ENCODE measurements at places on chromosomes 6 and 20.

DNA sequence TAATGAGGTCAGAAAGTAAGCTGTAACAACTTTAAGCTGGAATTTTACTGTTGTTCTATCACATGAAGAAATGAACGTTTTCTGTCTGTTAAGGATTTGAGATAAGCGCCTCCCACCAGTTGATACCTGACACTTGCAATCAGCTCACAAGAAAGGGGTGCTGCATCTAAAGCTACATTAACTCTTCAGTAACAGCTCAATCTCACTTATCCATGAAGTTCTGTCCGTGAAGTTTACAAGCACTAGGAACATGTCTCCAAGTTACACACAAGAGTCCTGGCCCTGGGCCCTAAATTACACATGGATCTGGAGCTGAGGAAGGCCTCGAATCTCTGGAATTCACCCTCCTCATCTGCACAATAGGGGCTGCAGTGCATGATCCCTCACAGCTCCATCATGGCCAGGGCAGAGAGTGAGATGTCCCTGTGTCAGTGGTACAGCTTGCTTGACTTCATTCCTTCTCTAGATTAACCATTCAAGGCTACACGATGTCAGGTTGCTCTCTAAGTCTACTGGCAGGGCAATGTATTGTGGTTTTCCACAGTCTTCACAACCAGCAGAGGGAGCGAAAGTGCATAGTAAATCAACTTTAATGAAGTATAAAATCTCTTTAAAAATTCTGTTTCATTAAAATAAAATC, 182.4 kb upstream of the MCHR2 start:
- DNase-seq, result peak; percentile 30

DNA sequence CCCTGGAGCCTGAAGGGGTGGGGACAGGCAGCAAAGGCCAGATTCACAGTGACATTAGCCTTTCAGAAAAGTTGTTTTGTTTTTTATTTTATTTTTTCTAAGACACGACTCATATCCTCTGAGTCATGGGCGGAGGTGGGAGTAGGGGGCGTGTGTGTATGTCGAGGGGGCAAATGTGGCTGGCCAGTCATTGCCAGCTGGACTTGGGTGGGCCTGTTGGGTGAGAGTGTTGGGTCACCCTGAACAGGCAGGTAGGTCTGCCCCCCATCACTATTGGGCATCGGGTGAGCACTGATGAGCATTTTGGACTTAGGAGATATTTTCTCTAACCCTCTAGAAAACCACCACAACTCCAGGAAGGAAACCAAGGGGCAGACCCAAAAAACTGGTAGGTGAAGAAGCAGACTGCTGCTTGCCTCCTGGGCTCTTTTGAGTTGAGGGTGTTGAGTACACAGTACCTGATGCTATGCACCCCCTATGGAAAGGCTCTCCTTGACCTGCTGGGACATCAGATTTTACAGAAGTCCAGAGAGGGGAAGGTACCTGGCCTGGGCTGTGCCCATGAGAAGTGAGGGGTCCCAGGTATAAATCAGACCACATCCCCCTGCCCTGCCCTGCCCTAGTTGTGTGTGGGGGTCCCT, 5.6 kb downstream of the SMIM29 start:
- DNase-seq, result no peak

DNA sequence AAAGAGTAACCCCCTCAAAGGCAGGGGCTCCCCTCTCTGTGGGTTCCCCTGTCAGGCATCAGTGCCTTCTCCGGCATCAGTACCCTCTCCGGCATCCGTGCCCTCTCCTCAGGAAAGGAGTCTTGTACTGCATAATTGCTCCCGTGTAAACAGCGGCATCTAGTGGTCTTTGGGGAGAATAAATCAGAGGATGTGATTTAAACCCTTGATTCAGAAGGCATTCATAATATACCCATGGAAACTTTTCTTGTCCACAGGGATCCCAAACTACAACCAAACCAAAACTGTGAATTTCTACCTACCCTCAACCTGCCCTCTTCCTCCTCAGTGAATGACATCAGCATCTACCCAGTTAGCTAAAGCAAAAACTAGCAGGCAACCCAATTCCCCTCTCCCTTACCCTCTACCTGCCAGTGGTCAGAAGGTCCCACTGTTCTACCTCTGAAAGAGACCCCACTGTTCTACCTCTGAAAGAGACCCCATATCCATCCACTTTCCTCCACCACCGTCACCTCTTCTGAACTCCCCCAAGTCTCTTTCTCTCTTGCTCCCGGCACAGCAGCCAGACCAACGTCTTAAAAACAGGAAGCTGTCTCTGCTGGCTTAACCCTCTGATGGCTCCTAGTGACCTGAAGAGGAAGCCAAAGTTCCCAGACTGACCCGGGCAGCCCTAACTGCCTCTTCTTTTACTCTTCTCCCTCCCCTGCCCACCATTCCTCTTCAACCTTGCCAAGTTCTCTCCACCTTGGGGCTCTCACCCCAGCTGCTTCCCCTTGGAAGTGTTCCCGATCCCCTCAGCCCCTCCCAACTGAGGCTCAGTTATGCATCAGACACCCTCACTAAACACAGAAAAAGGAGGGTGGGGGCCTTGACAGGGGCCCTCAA, 27.2 kb downstream of the UBE2V1 start:
- DNase-seq, result peak; percentile 80

DNA sequence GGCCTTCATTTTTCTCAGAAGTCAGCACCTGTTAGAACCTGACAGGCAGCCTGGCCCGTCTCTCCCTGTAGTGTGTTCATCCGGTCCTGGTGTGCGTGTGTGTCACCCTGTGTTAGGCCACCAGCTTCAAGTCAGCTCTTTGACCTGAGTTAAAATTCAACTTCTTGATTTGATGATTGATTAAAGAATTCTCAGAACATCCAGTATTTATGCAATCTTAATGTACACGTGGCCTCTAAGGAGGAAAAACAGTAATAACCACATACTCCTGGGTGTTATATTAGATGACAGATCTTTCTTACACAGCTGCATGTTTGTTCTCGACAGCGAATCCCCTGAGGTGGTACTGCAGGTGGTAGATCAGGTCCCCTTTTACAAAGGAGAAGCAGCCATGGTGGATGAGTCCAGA, 19.1 kb upstream of the TMEM217 start:
- DNase-seq, result no peak

GRCh38 chr6:160355001-160355400, 6.8 kb downstream of the SLC22A3 start:
- no peak for DNase-seq

DNA sequence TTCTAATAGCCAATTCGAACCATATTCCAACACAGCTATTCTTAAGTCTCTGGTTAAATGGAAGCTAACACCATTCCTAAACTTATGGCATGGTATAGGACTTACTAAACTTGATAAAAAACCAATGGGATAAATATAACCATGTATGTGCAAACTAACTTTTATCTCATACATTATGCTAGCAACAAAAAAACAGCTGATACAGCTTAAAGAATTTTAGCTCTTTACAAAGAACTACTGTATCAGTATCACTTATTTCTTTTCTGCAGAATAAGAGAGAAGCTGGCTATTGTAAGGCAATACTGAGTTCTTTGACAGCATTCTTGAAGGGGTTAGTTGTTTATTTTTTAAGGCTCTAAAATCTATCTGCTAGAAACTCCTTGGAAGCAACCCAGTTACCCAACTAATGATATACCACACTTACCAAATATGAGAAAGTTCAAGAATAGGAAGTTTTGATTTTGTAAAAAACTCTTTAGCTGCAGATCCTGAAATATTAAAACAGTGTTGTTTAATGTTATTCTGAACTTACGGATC, 44.9 kb downstream of the REPS1 start:
- DNase-seq, result no peak

- no peak for DNase-seq
Observed at GRCh38 chr6:100452998-100453397, 11.7 kb downstream of the SIM1 start.

DNA sequence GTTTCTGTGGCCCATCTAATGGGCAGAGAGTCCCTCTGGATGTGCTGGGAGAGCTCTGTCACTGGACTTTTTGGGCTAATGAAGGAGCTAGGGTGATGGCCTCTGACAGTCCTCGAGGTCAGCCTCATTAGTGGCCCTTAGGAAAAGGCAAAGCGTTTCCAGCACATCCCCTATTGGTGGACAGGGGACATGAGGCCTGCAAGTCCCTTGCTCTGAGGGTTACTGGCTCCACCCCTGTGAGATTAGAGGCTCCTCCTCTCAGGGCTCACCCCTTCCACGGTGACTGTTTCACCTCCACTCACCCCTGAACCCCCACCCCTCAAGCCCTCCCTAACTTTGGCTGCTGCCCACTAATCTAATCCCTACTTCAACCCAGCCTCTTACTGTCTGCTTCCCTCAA, 12.8 kb upstream of the FANCE start:
- no peak for DNase-seq

DNA sequence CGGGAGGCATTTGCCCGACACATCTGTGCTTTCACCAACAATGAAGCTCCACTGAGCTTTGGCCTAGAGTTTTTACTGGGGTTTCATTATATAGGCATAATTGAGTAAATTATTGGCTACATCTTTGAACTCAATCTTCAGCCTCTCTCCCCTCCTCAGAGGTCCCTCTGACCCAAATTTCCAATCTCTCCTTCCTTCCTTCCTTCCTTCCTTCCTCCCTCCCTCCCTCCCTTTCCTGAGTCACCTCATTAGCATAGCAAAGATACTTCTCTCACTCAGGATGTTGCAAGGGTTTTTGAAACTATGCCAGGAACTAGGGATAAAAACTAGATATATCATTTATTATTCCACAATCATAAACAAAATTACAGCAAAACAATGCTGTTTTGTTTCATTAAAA, 238.2 kb upstream of the PRND start:
- DNase-seq, result peak; percentile 33

GRCh38 chr20:59217794-59218280, 54.2 kb downstream of the ZNF831 start:
- DNase-seq, result no peak

DNA sequence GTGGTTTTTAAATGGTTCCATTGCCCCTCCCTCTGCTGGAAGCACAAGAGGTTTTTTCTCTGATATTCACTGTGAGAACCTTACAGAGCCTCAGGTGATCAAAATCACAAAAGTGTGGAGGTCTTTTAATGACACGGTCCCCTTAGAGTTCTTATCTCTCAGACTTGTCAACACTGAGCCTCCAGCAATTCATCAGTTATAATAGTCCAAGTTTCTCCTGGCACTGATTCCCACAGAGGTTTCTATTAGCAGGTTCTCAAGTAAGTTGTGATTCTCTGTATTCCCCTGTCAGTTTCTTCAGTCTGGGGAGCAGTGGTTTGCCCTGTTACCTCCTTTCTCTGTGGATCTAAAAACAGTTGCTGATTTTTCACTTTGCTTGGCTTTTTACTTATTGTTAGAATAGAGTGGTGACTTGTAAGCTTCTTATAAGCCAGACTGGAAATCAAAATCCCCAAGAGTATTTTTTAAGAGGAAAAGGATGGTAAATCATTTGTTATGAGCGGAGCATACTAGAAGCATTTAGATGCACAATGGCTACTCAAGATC, 157.4 kb upstream of the BMP5 start:
- no peak for DNase-seq

- DNase-seq, result peak; percentile 42
Observed at GRCh38 chr6:158441716-158442215, 118.1 kb upstream of the TMEM181 start.

DNA sequence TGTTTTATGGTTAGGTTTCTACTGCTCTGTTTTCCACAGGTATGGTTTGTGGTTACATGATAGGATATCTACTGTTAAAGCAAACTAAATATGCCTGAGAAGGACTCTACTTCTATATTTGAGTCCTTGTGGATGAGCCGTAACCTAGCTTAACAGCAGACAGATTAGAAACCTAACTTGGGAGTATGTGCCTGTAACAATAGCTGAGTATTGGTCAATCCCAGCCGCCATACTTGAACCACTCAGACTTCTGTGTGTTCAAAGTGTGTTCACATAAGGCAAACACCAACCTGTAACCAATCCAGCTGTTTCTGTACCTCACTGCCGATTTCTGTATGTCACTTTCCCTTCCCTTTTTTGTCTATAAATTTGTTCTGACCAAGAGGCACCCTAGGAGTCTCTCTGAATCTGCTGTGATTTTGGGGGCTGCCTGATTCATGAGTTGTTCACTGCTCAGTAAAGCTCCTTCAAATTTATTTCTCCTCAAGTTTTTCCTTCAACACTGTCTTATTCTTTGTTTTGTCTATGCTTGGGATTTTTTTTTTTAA, 37.1 kb downstream of the PHF3 start:
- no peak for DNase-seq

GRCh38 chr20:47406849-47407682, 50.6 kb upstream of the ZMYND8 start:
- DNase-seq, result no peak

DNA sequence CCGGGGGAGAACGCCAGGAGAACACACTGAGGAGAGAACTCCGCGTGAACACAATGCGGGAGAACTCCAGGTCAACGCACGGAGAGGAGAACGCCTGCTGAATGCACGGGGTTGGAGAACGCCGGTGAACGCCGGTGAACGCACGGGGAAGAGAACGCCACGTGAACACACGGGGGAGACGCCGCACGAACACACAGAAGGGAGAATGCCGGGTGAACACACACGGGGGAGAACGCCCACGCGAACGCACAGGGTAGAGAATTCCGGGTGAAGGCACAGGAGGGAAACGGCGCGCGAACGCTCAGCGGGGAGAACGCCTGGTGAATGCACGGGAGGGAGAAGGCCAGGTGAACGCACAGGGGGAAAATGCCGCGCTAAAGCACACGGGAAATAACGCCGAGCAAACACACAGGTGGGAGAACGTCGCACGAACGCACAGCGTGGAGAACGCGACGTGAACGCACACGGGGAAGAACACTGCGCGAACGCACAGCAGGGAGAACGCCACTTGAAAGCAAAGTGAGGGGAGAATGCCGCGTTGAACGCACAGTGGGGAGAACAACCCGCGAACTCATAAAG, 56.1 kb downstream of the RNASET2 start:
- DNase-seq, result no peak

- no peak for DNase-seq
Observed at GRCh38 chr6:1464781-1465370, 75.5 kb downstream of the FOXF2 start.

DNA sequence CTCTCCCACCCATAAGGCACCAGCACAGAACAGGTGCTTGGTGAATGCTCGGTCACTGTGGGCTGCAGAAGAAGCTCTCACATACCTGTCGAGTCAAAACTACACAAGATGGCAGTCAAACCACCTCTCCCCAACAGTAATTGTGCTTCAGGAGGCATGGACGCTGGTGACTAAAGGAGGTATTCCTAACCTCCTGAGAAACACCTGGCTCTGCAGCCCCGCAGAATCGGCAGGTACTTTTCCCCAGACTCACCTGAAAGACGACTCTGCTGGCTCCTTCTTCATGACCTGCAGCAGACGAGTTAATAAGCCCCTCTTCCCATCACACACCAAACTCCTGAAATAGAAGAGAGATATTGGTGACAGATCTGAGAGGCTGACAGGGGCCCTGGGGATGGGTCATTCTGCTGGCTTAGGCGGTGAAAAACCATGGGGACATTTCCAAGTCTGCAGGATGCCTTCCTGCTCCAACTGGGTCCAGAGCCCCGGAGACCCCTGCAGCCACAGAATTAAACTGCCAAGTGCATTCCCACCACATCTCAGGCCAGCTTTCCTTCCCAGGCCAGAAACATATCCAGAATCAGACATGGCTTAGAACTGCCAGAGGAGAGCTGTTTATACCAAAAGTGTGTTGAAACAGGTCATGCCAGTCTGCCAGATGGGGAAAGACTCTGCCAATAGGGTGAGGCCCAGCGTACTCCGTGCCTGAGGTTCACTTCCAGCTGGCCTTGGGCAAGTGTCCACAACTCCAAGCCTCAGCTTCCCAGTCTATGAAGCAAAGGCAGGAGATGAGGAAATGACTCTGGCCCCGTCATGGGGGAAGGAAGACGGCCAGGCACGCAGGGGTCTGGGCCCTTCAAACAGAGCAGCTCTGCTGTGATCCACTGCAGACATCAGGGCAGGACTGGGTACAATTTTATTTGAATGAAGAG, 53.0 kb downstream of the MYH7B start:
- DNase-seq, result peak; percentile 76

GRCh38 chr20:47585087-47585747, 83.5 kb downstream of the NCOA3 start:
- no peak for DNase-seq

Measured in GM03348 (cell line).